Right cardiac atrium (tissue), 5 donors: ENCODE measurements at places on chromosomes 13 and 19. TPM values are rescaled to one million over a fixed set of nuclear protein-coding genes. Genes with fewer than 3 reads are reported as not detected.

GRCh38 chr13:25717666-25718197 lies 334.1 kb downstream of the SHISA2 start:
- DNase-seq, result no peak

- DNase-seq, result no peak
Observed at GRCh38 chr13:114053026-114053425, 79.2 kb upstream of the C13orf46 start.

DNA sequence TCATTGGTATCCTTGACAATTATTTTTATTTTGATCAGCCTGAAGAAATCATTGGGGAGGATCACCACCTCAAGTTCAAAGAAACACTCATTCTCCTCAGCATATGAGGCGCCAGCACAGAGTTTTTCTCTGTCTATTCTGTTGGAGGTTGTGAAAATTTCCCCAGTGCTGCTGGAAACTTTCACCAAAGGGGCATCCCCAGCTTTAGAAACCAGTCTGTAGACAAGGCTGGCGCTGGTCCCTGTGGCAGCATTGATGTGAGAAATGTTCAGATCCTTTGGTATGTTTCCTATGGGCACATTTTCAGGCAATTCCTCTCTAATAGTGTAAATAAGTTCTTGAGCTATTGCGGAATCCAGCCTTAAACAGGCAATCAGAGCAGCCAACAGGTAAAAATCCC lies 2.1 kb downstream of the PCDH9 start:
- DNase-seq, result no peak

GRCh38 chr13:49951754-49952535 lies 15.8 kb upstream of the SPRYD7 start:
- DNase-seq, result no peak

Gene PRODH2
- total RNA-seq, result not detected
